ENCODE measurements at places on chromosomes 16 and 17.

DNA sequence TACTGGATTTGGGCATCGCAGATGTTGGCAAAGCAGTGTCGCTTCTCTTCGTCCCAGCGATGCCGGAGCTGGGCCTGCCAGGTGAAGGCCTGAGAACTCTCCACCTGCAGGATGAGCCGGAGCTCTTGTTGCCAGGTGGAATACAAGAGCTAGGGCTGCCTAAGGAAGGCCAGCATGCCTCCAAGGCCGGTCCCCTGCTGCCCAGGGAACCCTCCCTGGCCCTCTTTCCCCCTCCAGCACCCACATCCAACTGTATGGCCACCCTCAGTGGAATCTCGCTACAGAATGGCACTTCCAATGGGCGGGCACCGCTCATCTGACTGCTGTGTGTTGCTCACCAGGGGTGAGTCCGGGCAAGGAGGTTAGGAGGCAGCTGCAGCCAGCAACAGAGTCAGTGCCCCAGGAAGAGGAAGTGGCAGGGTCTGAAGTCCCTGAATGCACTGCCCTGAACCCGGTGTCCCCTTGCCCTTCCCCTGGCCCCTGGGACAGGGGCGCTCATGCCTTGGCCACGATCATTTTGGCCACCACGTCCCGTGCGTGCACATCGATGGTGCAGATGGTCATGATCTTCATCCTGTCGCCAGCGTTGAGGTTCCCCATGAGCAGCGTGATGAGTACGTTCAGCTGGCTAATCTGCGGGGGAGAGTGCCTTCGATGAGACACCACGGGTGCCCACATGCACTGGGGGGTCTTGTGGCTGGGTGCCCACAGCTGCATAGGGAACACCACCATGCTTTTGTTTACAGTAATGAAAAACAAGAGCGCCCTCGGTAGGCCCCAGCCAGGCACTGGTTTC lies 75.8 kb downstream of the DNAH17 start:
- no peak for DNase-seq

- DNase-seq: no peak
Observed at GRCh38 chr17:8283356-8283755, 5.1 kb upstream of the RANGRF start.

- DNase-seq: no peak
Observed at GRCh38 chr16:78118469-78119025, 19.1 kb downstream of the WWOX start.

DNA sequence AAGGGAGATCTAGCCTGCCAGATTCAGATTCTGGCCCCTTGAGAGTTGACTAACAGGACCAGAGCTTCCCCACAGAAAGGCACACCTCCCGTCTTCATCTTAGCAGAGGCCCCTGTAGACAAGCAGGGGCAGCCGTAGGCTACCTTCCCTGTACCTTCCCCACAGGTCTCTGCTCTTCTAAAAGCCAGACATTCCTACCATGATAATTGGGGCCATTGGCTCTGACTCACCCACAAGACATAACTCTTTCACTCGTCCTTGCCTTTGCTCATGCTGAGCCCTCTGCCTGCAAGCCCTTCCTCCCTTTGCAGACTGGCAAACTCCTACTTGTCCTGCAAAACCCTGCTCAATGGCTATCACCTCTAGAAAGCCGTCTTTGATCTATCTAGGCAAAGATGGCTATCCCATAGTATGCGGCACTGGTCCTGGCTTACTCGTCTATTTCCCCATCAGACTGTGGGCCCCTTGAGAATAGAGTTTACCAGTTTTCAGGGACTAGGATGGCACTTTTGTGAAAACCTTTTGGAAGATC lies 43.8 kb downstream of the PIMREG start:
- no peak for DNase-seq

DNA sequence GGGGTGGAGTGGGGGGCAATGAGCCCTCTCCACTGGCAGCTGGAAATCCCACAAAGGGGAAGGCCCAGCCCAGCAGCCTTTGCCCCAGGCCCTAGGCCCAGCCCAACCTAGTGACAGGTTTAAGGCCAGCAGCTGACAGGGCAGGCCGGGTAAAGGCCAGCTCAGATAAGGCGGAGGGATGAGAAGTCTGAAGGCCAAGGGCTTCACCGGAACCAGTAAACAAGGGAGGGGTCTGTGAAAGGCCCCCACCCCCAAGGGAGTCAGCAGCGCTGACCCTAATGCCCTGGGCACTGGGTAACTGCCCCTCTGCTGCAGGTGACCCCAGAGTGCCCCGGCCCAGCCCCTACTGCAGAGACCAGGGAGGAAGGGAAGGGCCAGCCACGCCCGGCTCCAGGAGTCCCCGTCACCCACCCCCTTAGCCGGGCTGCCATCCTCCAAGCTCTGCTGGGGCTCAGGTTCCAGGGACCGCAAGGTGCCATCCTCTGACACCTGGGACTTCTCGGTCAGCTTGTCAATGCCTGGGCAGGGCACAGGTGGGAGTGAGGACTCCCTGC lies 17.5 kb downstream of the OTOP3 start:
- DNase-seq: no peak

DNA sequence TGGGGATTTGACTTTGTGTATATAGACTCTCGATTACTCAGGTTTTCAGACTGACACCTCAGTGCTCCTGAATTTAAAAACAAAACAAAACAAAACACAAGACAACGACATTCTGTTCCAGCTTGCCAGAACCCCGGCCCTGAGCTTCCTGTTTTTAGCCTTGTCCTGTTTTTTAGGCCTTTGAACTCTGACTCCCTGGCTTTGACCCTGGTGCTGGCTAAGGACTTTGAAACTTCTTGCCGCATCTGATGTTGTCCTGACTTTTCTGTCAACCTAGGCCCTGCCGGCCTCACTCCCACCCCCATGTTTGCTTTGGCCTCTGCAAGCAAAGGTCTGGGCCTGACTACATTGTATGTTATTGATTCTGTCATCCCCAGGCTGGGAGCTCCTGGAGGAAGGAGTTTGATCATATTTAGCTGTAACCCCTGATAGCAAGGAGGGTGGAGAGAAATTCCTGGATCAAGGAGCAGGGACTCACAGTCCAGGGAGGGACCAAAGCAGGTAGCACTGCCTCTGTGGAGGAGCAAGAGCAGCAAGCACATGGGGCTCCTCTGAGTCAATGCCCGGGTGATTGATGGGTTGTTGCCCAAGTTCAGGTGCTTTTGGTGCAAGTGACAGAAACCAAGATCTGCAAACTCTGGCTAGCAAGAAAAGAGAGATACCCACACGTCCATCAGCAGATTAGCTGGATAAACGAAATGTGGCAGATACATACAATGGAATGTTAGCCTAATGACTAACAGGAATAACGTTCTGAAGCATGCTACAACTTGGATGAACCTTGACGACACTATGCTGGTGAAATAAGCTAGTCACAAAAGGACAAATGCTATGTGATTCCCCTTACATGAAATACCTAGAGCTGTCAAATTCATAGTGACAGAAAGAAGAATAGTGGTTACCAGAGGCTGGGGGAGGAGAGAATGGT lies 7.7 kb downstream of the CCL16 start:
- DNase-seq: no peak
